WTC11 (cell line): ENCODE measurements at places on chromosomes 6 and 20. TPM values are rescaled to one million over a fixed set of nuclear protein-coding genes. Genes with fewer than 3 reads are reported as not detected.
A peak's percentile ranks its signal among the peaks of the same experiment; 100 is the strongest.

DNA sequence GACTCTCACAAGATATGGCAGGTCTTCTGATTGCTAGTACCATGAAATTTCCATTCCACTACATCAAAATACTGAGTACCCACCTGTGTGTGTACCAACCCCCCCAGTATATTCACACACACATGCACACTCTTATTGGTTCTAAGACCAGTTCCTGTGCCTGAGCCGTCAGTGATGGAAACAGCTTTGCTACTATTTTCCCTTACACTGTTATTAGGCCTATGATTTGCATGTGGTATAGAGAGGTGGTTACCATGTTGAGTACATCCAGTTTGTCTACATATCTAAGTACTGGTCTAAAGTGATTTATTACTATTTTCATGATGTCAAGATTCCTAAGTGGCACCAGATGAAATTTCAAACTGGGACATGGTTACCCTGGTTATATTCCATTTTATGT lies 459.9 kb downstream of the BCKDHB start:
- no peak for DNase-seq
- no peaks in the 10 kb centered on the region for H3K36me3 ChIP-seq
- no peak overlapping the region for H3K4me3 ChIP-seq

DNA sequence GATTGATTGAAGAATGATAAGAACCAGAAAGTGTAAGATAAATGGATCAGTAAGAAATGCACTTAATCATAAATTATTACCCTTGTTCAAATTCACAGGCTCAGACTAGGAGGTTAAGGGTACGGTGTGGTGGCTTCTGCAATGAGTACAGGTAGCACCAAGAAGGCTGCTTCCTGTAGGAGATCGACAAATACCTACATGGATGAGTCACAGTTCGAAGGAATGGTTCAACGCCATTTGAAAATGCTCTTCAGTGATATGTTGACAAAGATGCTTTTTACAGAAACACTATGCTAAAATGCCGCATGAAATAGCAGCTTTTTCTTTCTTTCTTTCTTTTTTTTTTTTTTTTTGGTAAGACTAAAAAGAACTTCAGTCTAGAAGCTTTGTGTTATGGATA lies 116.2 kb downstream of the DTNBP1 start:
- no peak for DNase-seq
- peaks cover 6% of the 10 kb centered on the region; the same call in 1 of the 2 replicates for H3K36me3 ChIP-seq
- peak overlapping the region; percentile 15; the same call in 1 of the 2 replicates for H3K27ac ChIP-seq
- peaks cover 43% of the 10 kb centered on the region for H3K4me1 ChIP-seq
- no peaks in the 10 kb centered on the region; the same call in 1 of the 2 replicates for H3K27me3 ChIP-seq

DNA sequence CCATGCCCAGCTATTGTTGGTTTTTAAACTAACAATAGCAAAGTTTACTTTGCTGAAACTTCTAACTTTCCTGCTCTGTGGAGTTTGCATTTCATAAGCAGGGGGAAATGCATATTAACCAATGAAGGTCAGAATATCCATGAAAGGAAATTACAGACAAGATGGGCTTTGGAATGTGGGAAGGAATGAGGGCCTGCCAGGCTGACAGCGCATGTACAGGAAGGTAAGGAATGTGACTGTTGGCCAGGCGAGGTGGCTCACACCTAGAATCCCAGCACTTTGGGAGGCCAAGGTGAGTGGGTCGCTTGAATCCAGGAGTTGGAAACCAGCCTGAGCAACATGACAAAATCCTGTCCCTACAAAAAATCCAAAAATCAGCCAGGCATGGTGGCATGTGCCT lies 49.6 kb downstream of the CDK5RAP1 start:
- DNase-seq = no peak
- H3K27me3 ChIP-seq = no peaks in the 10 kb centered on the region
- peak overlapping the region; percentile 69 for H3K27ac ChIP-seq
- peaks cover 13% of the 10 kb centered on the region for H3K36me3 ChIP-seq
- peaks cover 28% of the 10 kb centered on the region for H3K4me1 ChIP-seq

DNA sequence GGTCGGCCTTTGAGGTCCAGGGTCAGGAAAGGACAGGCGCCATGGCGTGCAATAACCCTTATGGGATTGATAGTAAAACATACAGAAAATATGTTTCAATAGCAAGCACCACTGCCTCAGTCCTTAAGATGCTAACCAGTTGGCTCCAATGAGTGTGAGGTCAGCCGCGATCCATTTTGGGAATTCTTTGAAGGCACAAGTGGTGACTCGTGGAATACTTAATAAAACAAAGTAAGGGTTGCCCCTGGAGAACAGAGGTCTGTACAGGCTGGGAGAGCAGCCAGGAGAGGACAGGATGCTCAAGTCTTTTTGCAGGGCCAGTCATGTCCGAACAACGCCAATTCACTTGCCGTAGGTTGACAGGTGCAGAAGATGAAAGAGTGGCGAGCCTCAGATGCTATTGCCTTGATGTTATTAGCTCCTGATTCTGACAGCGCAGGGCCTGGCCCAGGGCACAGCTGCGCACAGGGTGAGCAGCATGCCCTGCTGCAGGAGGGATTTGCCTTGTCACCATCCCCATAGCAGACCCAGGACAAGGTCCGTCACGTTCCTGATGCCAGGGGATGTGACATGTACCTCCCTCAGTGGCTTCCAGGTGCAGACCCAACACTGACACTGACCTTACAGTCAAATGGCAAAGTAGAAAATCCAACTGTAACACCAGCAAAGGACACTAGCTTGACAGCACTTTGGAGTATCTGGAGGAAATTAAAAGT lies 21.8 kb downstream of the SYNDIG1 start:
- peak overlapping the region; percentile 98; the same call in 1 of the 2 replicates for H3K27ac ChIP-seq
- peaks cover 4% of the 10 kb centered on the region; the same call in 1 of the 2 replicates for H3K36me3 ChIP-seq
- peak overlapping the region; percentile 48; the same call in 1 of the 2 replicates for H3K4me3 ChIP-seq

The OPRM1 gene
- not detected in 3 replicates for total RNA-seq
